Tongue (tissue), 3 donors: ENCODE measurements at places on chromosomes 1 and 21. TPM values are rescaled to one million over a fixed set of nuclear protein-coding genes. Genes with fewer than 3 reads are reported as not detected.
A peak's percentile ranks its signal among the peaks of the same experiment; 100 is the strongest.

DNA sequence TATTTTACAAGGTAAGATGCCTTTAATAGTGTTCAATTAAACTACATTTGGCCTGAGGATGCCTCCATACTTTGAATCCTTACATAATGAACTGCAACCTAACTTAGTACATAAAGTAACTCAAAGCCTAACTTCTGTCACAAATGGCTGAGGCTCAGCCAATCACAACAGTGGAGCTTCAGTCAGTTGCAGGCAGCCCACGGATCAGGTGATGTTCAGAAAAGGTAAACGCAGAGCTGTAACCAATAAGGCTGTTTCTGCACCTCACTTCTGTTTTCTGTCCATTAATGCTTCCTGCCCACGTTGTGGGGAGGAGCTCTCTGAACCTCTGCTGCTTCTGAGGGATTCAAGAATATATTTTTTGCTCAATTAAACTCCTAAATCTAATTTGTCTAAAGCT lies 94.8 kb upstream of the KIAA0040 start:
- peak; percentile 32 for DNase-seq

DNA sequence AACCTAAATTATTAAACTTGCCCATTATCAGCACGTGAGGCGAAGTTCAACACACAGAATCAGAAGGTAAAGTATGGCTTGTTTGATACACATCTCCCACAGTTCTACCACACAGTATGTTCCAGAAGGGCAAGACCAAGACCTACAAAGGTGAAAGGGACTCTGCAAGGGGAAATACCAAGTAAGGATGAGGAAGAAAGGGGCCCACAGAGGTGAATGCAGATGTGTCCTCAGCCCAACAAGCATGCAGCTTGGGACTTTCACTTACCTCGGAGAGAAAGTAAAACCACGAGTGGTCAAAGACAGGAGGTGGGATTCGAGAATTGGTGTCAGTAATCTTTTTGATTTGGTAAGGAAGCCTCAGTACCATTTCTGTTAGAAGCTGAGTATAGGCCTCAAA lies 85.8 kb downstream of the UBR4 start:
- DNase-seq, result no peak

DNA sequence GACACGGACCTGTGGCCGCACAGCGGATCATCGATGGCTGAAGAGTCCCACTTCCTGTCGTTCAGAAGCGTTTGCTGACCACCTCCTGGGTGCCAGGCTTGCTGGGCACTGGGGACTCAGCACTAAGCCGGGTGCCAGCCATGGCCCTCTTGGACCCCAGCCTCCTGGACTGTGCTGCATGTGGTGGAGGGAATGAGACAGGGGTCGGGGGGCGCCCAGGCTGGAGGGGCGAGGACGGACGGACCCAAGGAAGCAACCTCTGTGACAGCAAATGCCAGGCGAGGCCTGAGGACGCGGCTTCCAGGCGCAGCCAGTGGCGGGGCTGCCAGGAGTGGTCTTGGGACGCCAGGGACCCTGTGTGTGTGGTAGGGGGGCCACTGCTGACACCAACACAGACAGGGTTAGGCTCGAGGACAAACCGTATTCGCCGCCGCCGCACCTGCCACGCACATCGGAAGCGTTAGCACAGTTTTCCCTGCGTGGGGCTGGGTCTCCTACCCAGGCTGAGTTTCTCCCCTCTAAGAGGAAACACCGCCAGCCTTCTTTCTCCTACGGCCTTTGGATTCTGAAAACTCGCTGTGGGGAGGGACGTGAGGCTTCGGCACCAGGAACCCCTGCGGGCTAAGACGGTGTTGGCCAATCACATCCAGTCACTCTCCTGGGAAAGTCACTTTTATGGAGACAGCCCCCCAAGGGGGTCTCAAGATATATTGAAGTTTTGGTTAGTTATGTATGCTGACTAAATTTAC lies 3.1 kb upstream of the MXRA8 start:
- no peak for DNase-seq

- no peak for DNase-seq
Measured at GRCh38 chr1:52593495-52593894, 8.7 kb upstream of the GPX7 start.

DNA sequence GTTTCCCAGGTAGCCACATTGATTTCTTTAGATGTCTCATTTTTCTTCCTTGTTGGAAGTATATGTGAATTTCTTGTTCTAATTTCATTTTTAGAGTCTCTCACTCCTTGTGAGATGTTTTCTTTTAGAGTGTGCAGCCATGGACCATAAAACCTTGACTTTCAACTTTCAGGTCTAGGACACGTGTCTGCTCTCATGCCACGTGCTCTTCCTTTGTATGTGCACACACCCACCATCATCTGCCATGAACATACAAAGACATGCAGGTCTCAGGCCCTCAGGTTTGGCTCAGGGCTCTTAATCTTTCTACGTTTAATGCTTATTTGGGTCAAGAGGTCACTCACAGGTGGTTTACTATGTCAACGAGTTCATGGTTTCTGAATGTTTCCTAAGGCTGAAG lies 70.6 kb downstream of the DDX20 start:
- no peak for DNase-seq

GRCh38 chr1:164755690-164756089 lies 196.7 kb downstream of the PBX1 start:
- no peak for DNase-seq

- no peak for DNase-seq
Measured at GRCh38 chr1:26790551-26790953, 2.8 kb downstream of the PIGV start.

GRCh38 chr21:40706806-40707655 lies 139.9 kb downstream of the DSCAM start:
- no peak for DNase-seq

DNA sequence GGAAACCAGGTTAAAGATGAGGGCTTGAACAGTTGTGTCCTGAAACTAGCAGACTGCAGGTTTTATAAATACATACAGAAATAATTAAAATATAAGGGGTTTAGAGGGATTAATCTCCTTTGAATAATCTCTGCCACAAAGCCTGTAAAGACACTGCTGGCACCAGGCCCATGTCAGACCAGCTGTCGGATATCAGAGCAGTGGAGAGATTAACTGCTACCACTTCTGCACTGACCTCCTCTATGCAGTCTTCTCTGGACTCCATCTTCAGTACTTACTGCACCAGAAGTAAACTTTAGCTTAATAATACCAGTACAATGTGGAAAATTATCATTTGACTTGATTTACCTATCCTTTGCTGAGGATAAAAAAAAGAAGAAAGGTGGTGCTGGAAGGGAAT lies 128.6 kb downstream of the LHX4 start:
- DNase-seq, result peak; percentile 86

GRCh38 chr1:2606881-2607621 lies 20.5 kb downstream of the PRXL2B start:
- no peak for DNase-seq

GRCh38 chr1:115522386-115522785 lies 119.4 kb upstream of the VANGL1 start:
- DNase-seq, result no peak

DNA sequence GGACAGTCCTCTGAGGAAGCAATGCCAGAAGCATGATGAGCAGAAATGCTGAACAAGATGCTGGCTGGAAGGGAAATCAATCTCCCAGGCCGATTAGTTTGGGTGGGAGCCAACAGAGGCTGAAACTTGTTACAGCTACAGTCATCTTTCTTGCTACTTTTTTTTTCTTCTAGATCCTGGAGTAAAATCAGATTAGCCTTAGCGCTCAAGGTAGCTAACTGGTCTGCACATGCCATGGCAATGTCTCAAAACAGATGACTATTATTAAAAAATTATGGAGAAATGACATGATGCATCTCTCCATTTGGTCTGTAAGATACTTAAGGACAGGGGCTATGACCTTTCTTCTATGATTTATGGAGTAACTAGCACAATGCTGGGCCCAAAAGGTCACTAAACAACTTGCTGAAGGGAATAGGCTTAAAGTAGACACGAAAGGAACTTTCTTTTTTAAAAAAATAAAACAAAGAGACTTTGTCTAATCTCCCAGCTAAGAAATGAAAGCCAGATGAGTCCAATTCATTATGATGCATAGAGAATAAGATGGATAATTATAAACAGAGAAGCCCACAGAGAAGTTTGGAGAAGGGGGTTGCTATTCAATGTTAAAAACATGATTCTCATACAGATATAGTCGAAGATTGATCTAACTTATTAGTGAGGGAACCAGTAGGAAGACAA lies 42.5 kb downstream of the UTP25 start:
- peak; percentile 59 for DNase-seq

GRCh38 chr1:41813226-41813625 lies 105.5 kb downstream of the HIVEP3 start:
- DNase-seq, result no peak

GRCh38 chr1:32981003-32981901 lies 16.6 kb upstream of the RNF19B start:
- DNase-seq, result peak; percentile 44

DNA sequence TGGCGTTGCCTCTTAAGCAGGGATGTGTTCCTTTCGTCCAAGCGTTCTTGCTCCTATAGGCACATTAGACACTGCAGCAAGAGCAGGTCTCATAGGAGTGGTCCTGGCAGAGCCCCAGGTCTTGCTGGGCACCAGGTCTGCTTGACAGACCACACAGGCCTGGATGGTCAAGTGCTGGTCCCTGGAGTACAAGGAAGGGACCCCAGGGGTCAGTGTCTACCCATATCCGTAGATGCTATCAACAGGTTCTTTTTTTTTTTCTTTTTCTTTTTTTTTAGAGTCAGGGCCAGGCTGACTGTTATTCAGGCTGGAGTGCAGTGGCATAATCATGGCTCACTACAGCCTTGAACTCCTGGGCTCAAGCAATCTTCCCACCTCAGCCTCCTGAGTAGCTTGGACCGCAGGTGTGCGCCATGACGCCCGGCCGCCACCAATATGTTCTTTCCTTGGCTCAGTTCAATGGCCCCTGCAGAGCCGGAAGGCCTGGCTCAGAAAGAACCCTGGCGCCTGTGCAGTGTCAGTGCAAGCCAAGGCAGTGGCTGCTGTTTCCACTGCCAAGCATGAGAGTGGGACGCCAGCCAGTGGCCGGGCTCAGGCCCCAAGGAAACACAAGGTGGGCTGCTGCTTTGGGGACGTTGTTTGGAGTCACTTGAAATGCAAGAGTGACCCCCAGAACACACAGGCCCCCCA lies 10.0 kb upstream of the TNFRSF8 start:
- no peak for DNase-seq

GRCh38 chr1:202871367-202871766 lies 17.6 kb downstream of the RABIF start:
- DNase-seq, result no peak

DNA sequence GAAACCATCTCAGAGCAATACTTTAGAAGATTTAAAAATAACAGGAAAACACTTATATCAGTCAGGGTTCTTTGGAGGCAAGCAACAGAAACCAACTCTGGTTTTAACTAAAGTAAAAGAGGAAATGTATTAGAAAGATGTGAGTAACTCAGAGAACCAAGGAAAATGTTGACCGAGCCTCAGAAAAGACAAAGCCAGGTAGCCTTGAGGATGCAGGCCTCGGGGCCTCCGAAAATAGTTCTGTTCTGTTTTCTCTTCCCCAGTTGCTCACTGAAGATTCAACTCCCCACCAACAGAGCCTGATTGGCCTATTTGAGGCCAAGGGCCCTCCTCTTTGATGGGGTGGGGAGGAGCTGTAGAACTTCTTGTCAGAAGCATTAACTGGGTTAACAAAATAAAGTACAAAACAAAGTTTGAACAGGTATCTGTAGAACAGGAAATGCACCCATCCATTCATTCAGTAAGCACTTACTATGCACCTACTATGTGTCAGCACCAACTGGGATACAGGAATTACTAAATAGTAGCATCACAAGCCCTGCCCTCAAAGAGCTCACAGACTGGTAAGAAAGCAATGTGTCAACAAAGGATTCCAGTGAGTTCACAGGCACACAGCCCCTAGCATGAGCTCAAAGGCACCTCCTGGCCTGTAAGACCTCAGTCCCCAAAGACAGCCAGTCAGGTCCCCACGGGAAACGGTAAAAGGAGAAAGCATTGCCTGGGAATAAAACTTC lies 12.6 kb downstream of the SLAMF8 start:
- DNase-seq, result no peak

GRCh38 chr1:48761986-48762385 lies 14.7 kb downstream of the BEND5 start:
- DNase-seq, result peak; percentile 79

The CBS gene
- total RNA-seq, result 6.2 TPM

The CACNA1S gene
- total RNA-seq, result 74.9 TPM

The C1QTNF12 gene
- 6.3 TPM for total RNA-seq

The PPM1J gene
- 2.5 TPM for total RNA-seq

The S100A7 gene
- total RNA-seq, result 2.6 TPM

The CD164L2 gene
- 0.21 TPM for total RNA-seq

The FMO5 gene
- total RNA-seq, result 1.5 TPM
